ENCODE measurements at places on chromosomes 4 and X.

- DNase-seq = no peak
Observed at GRCh38 chrX:64843224-64843623, 133.0 kb downstream of the ZC4H2 start.

- peak; percentile 22 for DNase-seq
Observed at GRCh38 chr4:182478475-182478874, 235.3 kb downstream of the TENM3 start.

GRCh38 chr4:986428-986878, 391 bp upstream of the IDUA start:
- DNase-seq = no peak

DNA sequence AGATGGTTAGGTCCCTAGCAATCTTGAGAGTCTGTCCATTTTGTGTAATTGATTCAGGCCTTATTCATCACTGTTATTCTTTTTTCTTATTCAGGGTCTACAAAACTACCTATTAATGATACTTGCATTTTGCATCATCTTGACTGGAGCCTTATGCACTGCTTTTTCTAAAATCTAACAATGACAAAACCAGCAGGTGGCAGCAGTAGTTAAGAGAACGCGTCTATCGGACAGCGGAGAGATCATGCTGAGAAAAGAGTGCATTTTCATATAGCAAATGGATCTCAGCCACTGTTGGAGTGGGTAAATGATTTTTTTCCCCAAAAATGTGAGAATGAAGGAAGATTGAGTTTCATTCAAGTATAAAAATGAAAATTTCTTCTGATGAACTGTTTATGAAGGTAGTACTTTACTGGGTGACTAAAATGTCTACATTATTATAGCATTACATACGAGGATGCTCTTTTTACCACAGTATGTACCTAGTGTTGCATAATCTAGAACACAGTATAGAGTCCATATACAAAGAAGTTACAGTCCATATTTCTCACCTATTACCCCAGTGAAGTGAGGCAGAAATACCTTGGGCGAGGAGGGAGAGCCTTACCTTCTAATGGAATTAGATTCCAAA, 43.2 kb downstream of the TMEM144 start:
- DNase-seq = peak; percentile 76

DNA sequence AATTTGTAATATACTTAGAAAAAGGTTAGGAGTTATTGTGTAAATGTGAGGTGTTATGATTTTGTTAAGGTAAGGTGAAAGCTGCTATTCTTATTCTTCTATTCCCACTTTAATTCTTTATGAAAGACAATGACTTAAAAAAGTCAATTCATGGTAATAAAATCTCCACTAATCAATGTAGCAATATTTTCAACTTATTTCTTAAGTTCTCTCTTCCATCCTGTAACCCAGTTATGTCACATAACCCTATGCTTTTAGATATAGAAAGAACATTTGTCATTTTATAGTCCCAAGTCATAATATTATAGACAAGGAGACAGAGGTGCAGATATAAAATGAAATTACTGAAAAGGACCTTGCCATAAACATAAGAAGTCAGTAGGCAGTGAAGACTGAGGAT, 157.9 kb upstream of the SLC7A11 start:
- DNase-seq = no peak

DNA sequence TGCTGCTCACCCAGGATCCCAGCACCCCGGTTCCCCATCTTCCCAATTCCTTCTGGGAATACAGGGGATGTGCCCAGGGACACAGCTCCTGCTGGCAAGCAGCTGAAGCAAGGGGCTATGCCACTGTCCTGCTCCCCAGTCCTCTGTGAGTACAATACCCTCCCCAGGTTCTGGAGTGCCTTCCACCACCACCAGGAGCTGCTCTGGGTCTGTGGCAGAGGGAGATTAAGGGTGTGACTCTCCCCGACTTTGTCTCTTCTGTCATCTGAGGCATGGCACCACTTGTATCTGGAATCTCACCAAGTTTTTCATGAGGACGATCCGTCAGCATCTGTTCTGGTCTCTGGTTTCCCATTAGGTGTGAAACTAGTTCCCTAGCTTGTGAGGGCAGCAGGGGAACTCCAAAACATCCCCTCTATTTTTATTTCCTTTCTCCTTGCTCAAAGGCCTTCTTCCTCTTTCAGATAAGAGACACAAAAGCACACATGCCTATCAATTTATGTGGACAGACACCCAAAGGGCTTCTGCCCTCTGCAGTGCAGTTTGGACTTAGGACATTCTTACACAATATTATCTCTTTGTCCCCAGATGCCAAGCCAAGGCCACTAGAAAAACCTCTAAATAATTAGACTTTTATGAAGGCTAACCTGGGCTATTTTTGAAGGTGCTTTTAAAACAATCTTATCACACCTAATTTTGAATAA, 26.8 kb downstream of the MGST2 start:
- peak; percentile 48 for DNase-seq

GRCh38 chr4:98510757-98511517, 147.5 kb downstream of the TSPAN5 start:
- DNase-seq = peak; percentile 46

GRCh38 chrX:154485150-154486051, 1.0 kb downstream of the UBL4A start:
- no peak for DNase-seq

DNA sequence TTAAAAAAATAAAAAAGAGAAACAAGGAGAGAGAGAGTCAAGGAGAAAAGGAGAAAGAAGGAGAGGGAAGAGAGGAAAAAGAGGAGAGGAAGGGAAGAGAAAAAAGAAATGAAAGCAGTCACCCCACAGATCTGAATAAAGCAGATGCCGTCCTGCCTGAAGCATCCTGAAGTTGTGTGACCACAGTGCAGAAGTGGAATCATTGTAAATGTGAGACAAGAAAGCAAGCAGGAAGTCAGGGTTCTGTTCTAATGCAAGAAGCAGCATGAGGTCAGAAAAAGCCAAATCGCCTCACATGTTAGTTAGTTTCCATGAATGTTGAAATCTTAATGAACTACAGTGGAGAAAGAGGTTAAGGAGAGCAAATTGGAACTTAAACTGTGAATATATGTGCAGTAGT, 692.5 kb downstream of the CENPC start:
- DNase-seq = no peak

Data from KBM-7 (cell line).